ENCODE measurements at places on chromosomes 5 and 9.

- DNase-seq: no peak
Measured at GRCh38 chr9:133046900-133047295, 14.9 kb upstream of the CEL start.

DNA sequence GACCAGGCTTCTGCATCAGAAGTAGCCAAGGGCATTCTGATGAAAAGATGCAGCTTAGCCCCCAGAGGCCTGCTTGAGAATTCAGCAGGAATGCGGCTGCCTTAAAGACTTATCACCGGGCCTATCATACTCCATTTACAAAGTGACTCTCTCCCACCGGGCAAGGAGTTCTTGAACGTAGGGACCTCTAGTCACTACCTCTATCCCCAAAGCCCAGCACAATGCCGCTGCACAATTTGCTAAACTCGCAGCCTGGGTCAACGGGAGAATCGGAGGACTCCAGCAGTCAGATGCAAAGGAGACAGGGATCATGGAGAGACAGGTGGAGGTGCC lies 661 bp downstream of the PDCL start:
- no peak for DNase-seq

- no peak for DNase-seq
Measured at GRCh38 chr5:126508962-126509279, 85.7 kb downstream of the GRAMD2B start.

DNA sequence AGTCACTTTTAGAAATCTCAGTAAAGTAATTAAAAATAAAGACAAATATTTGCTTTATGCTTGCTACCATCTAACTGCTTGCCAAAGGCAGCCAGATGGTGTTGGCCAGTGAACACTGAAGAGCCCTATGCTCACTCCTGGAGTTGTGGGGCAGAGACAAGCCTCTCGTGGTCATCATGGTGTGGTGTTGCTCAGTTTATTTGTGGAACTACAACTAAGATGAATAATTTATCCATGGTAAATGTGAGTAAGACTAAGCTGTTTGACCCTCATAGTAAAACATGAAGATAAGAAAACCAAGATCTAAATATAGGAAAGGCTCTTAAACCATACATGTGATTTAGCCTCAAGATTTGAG lies 100.7 kb downstream of the PDE8B start:
- no peak for DNase-seq

DNA sequence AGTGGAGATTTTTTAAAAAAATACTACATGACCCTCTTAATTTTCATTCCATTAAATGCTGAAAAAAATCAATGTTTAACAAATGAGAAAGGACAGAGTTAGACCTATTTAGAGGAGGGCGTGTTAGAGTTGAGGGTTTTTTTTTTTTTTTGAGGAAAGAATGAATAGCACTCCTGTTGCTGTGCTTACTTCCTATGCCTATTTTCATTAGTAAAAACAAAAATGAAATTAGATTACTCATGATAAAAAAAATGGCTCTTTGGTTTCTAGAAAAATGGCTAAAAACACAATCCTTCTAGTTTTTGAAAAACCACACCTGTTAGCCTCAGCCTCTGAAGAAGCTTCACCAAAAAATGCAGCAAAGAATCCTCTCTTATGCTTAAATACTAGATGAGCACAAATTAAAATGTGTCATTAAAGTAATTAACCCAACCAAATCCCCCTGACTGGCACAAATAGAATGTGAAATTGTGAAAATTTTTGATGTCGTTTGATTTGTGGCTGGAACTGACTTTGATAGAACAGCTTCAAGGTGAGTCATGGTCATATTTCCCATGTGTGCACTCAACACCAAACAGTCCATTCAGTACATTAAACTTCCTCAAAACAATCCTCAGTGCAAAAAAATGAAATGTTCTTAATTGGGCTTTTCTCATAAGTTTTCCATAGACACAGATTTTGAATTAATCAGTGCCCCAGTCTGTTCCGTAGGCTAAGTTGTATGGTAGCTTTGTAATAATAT lies 98.0 kb downstream of the MACIR start:
- no peak for DNase-seq

DNA sequence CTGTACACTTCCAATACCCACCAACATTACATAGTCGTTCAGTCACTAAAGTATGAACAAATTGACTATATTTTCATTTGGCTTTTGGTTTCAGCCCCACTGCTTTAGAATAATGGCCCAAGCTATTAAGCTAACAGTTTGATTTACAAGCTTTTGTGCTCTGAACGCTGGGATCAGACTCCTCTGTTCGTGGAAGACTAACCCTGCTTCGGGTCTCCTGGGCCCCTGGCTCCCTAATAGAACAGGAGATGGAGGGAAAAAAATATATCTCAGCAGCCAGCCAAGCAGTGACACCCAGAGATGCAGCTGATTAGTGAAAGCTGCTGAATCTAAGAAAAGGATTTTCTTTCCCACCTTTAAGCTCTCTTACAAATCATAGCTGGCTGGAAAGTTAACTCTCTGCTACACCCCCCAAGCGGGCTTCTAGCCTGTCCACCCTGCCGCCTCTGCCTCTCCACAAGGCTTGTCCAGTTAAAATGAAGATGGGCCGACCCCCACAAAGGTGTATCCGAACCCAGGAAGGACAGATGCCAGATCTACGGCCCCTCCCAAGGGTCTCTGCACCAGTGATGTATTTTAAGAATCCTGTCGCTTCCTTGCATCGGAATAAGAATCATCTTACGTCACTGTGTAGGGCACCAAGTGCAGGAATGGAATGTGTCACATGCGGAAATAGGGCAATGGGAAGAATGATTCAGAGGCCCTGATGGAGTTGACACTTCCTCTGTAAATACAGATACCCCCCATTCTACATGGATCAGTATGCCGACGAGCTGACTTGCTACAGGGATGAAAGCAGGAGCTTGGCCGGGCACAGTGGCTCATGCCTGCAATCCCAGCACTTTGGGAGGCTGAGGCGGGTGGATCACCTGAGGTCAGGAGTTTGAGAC lies 33.4 kb upstream of the BARHL1 start:
- DNase-seq: no peak

- no peak for DNase-seq
Measured at GRCh38 chr9:114203410-114204140, 48.2 kb downstream of the COL27A1 start.

DNA sequence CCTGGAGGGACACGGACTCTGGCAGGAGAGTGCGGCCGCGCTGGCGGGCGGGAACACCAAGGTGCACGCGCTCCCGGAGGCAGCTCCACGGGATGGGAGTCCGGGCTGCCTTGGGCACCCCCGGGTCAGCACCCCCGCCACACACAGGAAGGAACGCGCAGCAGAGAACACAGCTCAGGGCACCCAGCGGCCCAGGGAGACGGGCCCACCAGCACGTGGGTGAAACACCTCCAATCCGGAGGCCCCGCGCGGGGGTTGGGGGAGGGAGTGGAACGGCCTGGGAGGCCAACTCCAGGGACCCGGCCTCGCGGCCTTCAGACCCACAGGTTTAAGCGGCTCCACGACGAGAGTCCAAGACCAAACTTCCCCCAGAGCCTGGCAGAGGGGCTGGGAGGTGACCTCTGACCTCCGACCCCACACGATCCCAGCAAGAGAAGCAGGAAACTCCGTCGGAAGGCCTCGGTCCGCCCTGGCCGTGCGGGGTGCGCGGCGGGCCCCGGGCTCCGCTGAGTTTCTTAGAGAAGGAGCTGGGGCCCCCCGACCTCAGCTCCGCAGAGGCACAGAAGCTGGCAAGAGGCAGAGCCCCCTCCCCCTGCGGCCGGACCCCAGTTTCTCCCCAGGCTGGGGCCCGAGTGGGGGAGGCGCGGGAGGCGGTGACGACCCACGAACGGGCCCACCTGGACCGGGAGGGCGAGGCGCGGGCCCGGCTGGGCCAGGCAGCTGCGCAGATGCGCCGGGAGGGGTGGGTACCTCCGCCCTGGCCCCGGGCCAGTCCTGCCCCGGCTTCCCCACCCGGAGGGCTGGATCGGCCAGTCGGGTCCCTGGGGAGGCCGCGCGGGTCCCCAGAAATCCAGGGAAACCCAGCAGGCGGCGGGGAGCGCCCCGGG lies 851 bp downstream of the NACC2 start:
- DNase-seq: peak; percentile 39

DNA sequence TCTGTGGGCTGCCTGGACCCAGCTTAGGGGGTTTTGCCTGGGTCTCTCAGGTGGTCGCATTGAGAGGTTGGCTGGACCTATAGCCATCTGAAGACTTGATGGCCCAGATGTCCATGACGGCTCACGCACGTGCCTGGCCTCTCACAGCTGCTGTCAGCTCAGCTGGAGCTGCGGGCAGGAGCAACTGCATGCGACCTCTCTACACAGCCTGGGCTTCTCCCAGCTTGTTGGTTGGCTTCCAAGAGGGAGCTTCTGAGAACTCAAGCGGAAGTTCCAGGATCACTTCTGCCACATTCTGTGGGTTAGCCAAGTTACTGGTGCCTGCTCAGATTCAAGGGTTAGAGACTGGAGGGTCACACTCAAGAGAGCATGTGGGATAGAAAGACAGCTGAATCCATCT lies 99.2 kb downstream of the DAPK1 start:
- no peak for DNase-seq

DNA sequence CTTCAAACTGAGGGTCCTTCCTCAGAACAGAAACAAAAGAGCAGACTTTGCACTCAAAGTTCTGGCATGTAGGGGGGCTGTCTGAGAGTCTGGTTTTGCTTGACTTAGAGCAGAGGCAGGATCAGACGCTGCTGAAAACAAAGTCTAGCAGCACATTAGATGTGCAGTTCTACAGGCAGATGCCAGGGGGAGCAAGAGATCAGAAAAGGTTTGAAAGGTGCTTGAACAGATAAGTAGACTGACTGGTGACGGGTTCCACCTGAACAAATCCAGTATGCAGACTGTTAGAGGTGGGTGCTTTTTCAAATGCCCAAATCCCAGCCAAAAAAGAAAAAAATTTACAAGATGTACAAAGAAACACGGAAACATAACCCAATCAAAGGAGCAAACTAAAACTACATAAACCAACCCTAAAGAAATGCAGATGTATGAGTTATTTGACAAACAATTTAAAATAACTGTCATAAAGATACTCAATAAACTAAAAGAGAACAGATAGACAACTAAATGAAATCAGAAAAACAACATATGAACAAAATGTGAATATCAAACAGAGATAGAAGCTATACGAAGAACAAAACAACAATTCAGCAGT lies 194.7 kb upstream of the FREM1 start:
- peak; percentile 12 for DNase-seq

DNA sequence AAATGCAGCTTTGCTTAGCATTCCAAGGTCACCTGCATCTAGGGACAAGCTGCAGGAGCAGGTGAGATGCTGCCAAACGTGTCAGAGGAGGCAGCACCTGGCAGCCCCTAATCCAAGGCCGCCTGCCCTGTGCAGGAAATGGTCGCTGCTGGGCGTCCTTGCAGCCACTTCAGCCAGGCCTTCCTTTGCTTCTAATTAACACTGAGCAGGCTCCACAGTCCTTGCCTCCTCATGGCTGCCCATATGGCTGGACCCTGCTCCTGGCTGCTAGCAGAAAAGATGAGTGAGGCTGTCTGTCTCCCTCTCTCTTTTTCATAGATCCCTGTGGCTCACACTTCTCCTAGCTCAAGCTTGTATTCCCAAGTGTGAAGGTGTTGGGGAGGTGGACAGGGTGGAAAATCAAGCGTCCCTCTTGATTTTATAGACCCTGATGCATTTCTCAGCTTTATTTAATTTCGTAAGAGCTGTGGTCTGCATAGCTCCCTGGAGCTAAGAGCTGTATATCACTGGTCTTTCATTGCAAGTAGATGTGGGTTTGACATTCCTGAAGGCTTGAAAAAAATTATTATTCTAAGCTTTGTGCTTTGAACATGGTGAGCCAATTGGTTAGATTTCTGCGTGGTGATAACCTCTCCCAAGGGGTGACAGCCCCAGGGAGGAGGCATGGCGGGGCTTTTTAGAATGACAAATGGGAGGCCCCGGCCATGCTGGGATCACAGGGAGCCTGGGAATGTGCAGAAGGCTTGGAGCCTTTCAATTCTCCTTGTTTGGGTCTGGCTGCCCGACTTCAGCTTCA lies 193.8 kb downstream of the SLIT3 start:
- no peak for DNase-seq
